ENCODE measurements at places on chromosomes 7 and 10.

GRCh38 chr7:40674316-40674715, 539.5 kb downstream of the SUGCT start:
- no peak for DNase-seq

DNA sequence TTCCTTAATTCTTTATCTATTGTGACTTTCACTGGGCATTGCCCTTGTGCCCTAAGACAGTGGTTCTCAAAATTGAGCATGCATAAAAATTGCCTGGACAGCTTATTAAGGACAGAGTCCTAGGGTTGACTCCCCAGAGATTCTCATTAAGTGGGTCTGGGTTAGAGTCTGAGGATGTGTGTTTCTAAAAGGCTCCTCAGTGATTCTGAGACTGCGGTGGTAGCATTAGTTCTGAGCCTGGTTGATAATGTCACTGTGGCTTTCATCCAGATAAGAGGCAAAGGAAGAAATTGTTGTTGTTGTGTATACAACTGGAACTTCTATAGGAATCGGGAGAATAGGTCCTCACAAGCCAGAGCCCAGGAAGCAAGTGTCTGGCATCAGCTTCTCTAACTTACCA, 1.3 kb downstream of the IFIT2 start:
- no peak for DNase-seq

DNA sequence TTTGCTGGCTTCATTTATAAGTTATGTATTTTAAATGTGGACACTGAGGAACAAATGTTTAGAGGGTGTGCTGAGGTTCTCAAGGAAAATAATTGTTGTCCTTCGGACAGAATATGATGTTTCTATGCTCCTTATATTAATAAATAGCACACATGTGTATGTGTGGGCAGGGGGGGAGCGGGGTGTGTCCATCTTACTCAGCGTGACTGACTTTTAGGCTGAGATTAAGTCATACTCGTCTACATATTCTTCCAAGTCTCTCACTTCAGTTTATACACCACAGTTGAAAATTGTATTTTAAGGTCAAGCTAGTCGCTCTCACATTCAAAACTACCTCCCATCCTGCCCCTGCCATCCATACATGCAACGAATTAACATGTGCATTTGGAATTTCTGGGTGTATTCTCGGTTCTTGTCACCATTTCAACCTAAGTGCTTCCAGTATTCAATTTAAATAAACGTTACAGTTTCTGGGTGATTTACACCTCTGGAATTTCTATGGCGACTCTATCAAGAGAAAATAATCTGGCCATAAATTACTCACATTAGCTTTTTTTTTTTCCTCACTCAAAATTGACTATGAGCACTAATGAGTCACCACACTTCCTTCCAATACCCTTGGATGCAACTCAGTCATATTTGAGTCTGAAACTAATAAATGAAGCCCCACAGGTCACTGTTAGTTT, 3.3 kb downstream of the PCDH15 start:
- no peak for DNase-seq

GRCh38 chr7:101575168-101575567, 53.9 kb downstream of the MYL10 start:
- no peak for DNase-seq

GRCh38 chr10:51244748-51245490, 170.6 kb downstream of the PRKG1 start:
- no peak for DNase-seq

GRCh38 chr10:86411281-86411841, 44.8 kb upstream of the GRID1 start:
- DNase-seq, result peak; percentile 28
